ENCODE measurements at places on chromosomes 5 and 9. TPM values are rescaled to one million over a fixed set of nuclear protein-coding genes. Genes with fewer than 3 reads are reported as not detected.

SPATA31C1 gene
- polyA plus RNA-seq: not detected

GRCh38 chr9:126488310-126488709, 125.4 kb upstream of the LMX1B start:
- DNase-seq: no peak

TAF11L5 gene
- polyA plus RNA-seq: not detected

SLC4A9 gene
- not detected for polyA plus RNA-seq

GRCh38 chr5:123874600-123875201, 362.7 kb downstream of the CSNK1G3 start:
- peak; percentile 23 for DNase-seq

CAMK2A gene
- 0.52 TPM for polyA plus RNA-seq

ANKRD55 gene
- polyA plus RNA-seq: 0.10 TPM

- no peak for DNase-seq
These were observed 49.1 kb upstream of the RNU6ATAC start for GRCh38 chr9:134213508-134213850.

GRCh38 chr5:169873642-169874041, 106.7 kb downstream of the INSYN2B start:
- DNase-seq: no peak

DNA sequence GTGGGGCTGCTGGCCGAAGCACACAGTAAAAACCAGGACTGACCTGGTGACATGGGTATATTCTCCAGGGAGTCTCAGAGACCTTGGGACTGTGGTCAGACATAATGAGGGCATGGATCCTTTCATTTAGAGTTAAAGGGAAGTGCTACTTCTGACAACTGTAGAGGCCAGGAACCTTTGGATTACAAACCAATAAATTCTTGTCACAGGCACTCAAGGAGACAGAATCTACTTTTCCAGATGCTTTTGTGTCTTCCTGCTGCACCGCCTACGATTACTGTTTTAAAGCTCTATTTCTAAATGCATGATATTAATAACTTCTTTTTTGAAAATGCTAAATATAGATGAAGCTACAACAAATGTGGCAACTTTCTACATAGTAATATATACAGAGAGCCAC, 106.5 kb upstream of the LPAR1 start:
- DNase-seq: no peak

DNA sequence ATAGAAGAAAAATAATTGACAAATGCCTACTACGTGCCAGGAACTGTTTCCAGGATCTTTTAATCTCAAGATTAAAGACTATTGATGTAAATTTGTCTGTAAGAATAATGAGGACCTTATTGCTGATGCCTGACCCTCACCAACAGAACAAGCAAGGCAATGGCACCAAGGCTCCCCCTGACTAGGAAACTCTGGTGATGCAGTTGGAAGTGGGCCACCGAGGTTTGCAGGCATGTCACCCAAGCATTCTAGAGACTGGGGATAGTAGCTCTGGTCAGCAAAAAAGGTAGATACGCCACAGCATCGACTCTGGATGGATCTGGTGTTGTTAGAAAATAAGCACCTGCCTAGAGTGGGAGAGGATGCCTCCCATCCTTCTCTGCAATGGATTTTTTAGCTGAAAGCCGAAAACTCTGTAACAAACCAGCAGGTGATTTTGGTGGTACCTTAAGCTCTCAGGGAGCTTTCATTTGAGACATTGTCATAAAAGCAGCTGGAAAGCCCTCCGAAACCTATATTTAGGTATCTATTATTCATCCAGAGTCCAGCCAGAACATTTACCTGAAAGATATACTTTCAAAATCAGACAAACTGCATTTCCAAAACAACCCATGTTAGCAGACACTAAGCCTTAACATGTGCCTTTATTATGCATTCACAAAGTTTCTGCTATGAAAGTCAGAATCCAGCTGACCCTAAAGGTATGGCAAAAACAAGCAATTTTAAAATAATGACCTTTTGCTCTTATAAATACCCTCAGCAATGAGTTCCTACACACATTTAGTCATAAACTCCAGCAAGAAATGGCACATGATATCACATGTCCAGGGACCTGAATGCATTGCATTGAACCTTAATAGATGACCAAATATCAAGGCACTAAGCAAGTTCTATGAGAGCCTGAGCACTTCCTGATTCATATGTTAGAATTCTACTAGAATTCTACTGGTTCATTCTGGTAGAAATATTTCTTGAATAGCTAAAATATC, 308.4 kb downstream of the PDE4D start:
- DNase-seq: no peak

GRCh38 chr5:34464829-34465228, 191.3 kb upstream of the RAI14 start:
- DNase-seq: no peak

CDC23 gene
- polyA plus RNA-seq: 36.7 TPM

- DNase-seq: no peak
These were observed 46.8 kb upstream of the GRAMD2B start for GRCh38 chr5:126376443-126376842.

NFX1 gene
- polyA plus RNA-seq: 34.7 TPM

DNA sequence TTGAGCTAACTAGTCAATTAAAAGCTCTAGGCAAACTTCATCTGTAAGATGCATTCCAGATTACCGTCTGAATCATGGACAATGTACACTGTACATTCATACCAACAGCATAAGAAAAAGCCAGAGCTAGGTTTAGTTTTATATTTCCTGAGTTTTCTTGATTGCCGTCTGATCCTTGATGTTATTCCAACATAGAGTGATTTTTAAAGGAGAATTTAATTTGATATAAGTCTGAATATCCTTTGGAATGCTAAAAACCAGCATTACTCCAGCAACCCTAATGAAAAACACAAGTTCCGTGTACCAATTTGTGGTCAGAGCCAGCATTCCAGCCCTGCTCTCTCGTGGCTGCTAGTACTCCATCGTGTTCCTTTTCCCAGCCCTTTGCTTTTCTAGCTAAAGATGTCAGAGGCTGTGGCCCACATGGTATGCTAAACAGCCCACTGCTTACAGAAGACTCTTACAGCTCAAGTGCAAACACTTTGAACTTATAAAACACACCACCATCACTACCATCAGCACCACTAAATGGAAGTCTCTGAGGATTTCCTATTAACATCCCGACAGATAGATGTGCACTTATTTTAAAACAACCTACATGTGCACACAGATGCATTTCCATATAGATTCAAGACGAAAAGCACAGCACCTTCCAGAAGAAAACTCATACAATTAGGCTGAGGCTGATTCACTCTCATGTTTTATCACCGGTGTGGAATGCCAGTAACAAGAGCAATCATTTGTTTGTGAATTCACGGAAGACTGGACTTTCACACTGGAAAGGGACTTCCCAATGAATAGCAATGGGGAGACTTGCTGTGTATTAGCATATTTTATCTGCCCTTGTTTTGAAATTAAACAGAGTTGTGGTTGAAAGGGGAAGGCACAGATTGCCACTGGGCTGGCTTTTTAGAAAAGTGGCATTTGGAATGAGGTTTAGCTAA, 246.9 kb upstream of the GAS1 start:
- peak; percentile 8 for DNase-seq

FIBCD1 gene
- polyA plus RNA-seq: 1.5 TPM

GRCh38 chr5:96468956-96469355, 35.9 kb upstream of the PCSK1 start:
- DNase-seq: no peak

TAF11L7 gene
- not detected for polyA plus RNA-seq

DNA sequence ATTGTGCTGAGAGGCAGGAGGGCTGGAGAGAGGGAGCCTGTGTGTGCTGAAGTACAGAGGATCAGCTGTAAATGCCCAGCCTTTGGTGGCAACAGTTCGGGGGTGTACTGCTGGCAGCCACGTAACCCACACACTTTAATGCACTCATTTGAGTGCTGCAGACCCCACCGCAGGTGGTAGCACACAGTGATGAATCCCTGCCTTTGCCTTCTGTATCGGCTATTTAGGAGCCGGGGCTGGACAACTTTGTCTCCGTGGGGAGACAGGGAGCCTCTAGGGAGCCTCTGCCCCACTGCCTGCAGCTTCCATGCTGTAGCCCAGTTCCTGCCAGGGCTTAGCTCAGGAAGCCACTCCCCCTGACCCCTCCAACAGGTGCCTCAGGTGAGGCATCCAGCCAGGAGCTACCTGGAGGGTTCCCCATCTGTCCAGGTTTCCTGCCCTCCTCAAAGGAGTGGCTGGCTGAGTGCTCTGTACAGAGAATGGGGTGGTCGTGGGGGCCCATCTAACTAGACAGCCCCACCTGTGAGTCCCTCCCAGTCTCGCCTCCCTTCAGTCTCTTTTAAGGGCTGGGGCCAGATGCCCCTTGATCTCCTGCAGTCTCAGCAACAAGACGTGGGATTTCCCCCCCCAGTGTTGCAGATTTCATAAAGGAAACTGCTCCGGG, 44.5 kb downstream of the SECISBP2 start:
- DNase-seq: no peak

C7 gene
- 6.2 TPM for polyA plus RNA-seq

SHISAL2B gene
- not detected for polyA plus RNA-seq

DNA sequence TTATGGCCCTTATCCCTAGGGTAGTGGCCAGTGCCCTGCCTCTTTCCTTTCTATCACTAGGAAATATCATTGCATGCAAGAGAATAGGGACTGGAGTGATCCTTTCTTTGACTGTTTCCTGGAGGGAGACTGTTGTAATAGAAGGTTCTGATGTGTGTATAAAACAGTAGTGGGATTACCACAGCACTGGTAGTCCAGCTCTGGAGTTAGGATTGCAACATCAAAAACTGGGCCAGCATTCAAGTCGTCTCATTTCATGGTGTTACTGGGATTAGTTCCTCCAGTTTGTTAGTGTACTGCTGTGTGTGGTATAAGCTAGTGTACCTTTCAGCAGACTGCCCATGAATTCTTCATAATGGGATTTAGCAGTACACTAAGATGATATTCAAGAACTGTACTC, 45.8 kb downstream of the KIAA1958 start:
- DNase-seq: no peak

GRCh38 chr5:111511831-111512374, 432 bp downstream of the STARD4 start:
- DNase-seq: peak; percentile 48

FOXD4L3 gene
- polyA plus RNA-seq: 0.03 TPM

GRCh38 chr5:133736512-133736911, 124.2 kb upstream of the FSTL4 start:
- no peak for DNase-seq

GRCh38 chr5:1799110-1799601, 481 bp downstream of the MRPL36 start:
- DNase-seq: peak; percentile 17

Data from small intestine (tissue), 16 donors.